ENCODE measurements at places on chromosomes 2 and 18. TPM values are rescaled to one million over a fixed set of nuclear protein-coding genes. Genes with fewer than 3 reads are reported as not detected.

Gene GCC2
- polyA plus RNA-seq, result 4.7 TPM

DNA sequence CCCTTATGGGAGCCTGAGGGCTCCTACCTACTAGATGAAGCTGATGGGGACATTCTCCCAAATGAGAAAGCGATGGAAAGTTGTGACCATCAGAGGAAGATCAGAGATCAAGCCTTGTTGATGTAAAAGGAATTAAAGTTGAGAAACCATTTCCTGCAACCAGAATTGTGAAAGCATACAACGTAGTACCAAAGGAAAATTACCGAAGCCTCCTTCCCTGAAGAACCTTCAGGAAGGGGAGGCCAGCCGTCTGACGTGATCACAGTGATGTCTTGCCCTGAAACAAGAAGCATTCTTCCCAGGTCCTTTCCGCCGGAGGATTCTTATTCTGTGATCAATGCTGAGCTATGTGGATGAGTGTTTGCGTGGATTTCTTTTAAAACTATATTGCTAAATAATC lies 211.6 kb upstream of the TNP1 start:
- DNase-seq, result no peak

DNA sequence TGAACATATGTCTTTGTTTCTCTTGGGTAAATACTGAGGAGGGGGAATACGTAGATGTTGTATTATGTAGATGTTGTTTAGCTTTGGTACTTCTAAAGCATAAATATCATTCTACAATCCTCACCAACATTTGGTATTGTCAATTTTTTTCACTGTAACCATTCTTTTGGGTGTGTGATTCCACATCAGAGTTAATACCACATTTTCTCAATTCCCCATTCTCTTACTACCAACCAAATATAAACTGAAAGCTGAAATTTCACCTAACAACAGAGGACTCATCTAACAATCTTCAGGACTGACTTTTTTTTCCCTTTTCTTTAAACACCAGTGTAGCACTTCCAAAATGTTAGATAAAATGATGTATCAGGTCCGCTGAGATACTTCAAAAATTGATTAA lies 120.7 kb upstream of the RIOK3 start:
- no peak for DNase-seq

DNA sequence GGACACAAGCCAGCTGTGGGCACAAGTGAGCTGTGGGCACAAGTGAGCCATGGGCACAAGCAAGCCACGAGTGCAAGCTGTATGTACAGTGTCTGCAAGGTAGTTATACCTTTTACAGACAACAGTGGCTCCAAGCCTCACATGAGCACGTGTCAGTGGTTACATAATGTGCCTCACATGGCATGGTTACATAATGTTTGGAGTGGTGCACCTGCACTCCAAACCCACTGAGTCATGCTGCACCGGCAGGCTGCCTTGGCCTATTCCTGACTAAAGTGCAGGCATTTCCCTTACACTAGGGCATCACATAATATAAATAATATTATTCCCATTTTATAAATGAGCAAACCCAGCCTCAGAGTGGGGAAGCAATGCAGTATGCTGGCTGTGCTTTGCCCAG lies 62.6 kb downstream of the MARCO start:
- DNase-seq, result no peak

GRCh38 chr2:85743304-85743978 lies 10.3 kb upstream of the ATOH8 start:
- no peak for DNase-seq

DNA sequence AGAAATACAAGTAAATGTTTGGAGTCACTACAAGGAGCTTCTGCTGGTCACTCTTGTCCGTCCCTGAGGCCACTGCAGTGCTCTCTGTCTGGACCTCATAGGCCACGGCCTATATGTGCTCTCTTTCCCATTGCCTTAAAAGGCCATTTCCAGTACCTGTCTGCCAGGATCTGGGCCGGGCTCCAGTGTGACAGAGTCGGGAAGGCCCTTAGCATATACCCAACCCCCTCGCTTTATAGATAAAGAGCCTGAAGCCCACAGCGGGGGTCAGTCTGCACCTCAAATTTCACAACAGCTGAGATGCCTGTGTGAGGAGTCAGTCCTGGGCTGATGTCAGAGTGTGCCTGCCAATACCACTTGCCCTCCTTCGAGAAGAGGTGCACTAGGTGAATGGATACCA lies 39.9 kb downstream of the ADD2 start:
- no peak for DNase-seq

DNA sequence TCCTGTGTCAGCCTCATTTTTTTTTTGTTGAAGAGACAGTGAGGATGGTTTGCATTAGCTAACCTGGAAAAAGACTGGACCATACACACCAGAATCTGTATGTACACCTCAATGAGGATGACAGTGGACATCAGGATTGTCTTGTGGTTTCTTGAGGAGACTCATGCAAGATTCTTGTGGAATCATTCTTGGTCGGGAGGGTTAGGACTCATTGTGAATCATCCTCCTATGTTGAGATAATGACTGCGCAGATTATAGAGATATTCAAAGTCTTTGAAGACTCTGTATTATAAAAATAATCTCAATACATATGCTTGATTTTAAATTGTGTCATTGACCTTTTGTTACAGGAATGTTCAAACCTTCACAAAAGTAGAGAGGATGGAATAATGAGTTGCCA lies 49.1 kb upstream of the DOCK10 start:
- DNase-seq, result peak; percentile 83

Gene MYO5B
- 0.18 TPM for polyA plus RNA-seq

DNA sequence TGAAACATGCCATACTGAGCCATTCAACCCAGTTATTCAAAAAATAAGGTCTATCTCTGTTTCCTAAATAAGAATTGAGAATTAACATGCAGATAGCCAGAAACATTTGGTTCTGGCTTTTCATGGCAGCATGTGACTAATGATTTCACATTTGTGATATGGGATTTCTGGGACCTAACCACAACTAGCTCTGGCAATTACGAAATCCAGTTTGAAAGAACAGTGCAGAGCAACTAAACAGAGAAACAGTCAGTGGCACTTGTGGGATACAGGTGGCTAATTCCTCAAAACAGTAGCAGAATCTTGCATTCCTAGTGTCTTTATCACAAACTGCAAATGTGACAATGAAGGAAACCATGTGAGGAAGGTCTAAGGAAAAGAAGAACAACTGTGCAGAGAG lies 637.8 kb upstream of the CHAC2 start:
- peak; percentile 35 for DNase-seq

Gene CXCR1
- not detected for polyA plus RNA-seq

- DNase-seq, result no peak
These were observed 451.7 kb upstream of the SMIM21 start for GRCh38 chr18:75879196-75879595.

Gene CAPN13
- polyA plus RNA-seq, result not detected

Gene RRM2
- 31.8 TPM for polyA plus RNA-seq

DNA sequence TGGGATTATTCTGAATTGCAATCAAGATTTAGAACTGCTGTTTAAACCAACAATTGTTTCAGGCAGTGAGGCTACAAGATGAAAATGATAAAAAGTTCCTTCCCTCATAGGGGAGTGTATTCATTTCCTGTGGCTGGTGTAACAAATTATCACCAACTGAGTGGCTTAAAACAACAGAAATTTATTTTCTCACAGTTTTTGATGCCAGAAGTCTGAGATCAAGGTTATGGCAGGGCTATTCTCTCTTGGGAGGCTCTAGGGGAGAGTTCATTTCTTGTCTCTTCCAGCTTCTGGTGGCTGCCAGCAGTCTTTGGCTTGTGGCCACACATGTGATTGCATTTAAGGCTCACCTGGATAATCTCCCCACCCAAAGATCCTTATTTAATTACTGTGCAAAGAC lies 290.5 kb upstream of the ZSWIM2 start:
- DNase-seq, result no peak

Gene CYBRD1
- 308 TPM for polyA plus RNA-seq

Gene RUFY4
- polyA plus RNA-seq, result not detected

DNA sequence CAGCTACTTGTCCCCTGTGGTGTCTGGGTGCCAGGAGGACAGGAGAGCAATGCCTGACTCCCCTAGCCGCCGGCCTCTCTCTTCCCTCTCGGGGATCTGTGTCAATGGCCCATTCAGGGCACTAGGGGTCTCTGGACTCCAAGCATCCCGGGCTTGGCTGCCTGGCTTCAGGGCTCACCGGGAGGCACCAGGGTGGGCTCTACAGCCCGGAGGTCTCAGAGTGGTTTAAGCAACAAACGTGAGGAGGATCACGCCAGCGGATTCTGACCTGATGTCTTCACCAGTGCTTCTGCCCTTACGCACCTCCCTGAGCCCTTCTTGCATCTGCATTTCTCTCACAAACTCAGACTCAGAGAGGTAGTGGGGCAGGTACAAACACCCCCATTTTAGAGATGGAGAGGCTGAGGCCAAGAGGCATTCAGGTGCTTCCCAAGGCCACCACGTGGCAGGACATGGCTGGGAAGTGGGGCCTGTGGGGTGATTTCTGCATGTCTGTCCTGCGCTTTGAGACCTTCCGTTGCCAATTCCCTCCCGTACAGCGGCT lies 243.0 kb downstream of the CELF4 start:
- DNase-seq, result no peak

Gene CROCC2
- polyA plus RNA-seq, result not detected

Gene CCDC141
- polyA plus RNA-seq, result not detected

- DNase-seq, result no peak
These were observed 990 bp downstream of the EPAS1 start for GRCh38 chr2:46298272-46298521.

Gene MEIS1
- 65.7 TPM for polyA plus RNA-seq

All from BJ (cell line).